ENCODE measurements at places on chromosomes 13 and 19. TPM values are rescaled to one million over a fixed set of nuclear protein-coding genes. Genes with fewer than 3 reads are reported as not detected.

- peaks cover 37% of the 10 kb centered on the region for H3K36me3 ChIP-seq
- peaks cover 41% of the 10 kb centered on the region for H3K4me1 ChIP-seq
Observed at GRCh38 chr19:17105556-17105955, 30.0 kb downstream of the MYO9B start.

- no peak overlapping the region for H3K4me3 ChIP-seq
- no peak overlapping the region for H3K27ac ChIP-seq
- DNase-seq, result no peak
- H3K36me3 ChIP-seq, result peaks cover 30% of the 10 kb centered on the region
- peaks cover 43% of the 10 kb centered on the region for H3K4me1 ChIP-seq
- H3K27me3 ChIP-seq, result no peaks in the 10 kb centered on the region
Observed at GRCh38 chr19:17107546-17108452, 32.2 kb downstream of the MYO9B start.

DNA sequence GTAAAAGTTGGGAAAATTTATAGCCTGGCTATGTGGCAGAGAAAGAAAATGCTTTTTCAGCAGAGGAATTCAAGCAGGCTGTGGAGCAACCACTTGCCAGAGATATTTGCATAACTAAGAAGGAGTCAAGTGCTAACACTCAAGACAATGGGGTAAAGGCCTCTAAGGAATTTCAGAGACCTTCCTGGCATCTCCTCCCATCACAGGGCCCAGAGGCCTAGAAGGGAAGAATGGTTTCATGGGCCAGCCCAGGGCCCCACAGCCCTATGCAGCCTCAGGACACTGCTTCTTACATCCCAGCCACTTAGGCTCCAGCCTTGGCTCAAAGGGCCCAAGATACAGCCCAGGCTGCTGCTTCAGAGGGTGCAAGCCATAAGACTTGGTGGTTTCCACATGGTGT is 14.3 kb downstream of the SLC15A1 start:
- no peak overlapping the region for H3K4me3 ChIP-seq
- H3K27ac ChIP-seq, result no peak overlapping the region
- no peaks in the 10 kb centered on the region for H3K4me1 ChIP-seq
- peaks cover 6% of the 10 kb centered on the region for H3K27me3 ChIP-seq
- no peaks in the 10 kb centered on the region for H3K36me3 ChIP-seq

- H3K27me3 ChIP-seq, result peaks cover 3% of the 10 kb centered on the region
- peak within 1 kb of the TSS; percentile 91 for H3K4me3 ChIP-seq
- H3K27ac ChIP-seq, result peak within 1 kb of the TSS; percentile 96
Observed at GRCh38 chr19:3480383-3481091, at the start of gene SMIM24. TSS of gene SMIM24 (minus strand) at chr19:3480525. CDS start at chr19:3480463, 62 bp downstream.

GRCh38 chr19:6044056-6044805 is 66.1 kb downstream of the RFX2 start:
- no peak overlapping the region for H3K4me3 ChIP-seq
- no peak for DNase-seq
- no peak overlapping the region for H3K27ac ChIP-seq
- no peaks in the 10 kb centered on the region for H3K27me3 ChIP-seq

DNA sequence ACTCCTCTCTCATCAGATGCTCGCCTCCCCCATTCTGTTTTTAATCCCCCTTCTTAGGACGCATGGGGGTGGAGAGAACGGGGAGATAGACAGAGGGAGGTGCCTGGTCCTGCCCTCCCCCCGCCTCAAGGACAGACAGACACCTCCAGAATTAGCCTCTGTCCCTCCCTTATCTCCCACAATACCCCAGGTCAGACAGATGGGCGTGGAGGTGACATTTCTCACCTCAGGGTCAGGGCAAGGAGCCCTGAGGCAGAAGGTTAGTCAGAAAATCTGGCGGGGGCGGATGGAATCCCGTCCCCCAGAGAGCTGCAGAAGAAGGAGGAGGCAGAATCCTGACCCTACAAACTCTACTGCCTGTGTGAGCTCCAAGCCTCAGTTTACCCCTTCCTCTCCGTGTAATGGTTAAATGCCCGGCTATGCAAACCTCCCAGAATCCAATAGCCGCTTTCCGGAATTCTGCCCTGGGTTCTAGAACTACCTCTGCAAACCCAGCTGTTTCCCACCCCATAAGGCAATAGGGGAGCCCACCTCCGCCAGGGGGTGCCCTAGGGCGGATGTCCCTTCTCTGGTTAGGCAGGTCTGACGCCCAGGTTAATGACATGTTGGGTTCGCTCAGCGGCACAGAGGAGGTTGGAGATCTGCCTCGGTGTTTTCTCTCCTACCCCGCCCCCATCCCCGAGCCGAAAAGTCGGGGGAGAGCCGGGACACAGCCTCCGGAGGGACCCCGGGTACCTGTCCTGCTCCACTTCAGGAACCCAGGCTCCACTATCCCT is 900 bp downstream of the PPP1R13L start:
- peaks cover 1% of the 10 kb centered on the region for H3K36me3 ChIP-seq
- H3K27ac ChIP-seq, result peak overlapping the region; percentile 12
- H3K4me3 ChIP-seq, result peak overlapping the region; percentile 96
- DNase-seq, result peak; percentile 89
- H3K27me3 ChIP-seq, result peaks cover 27% of the 10 kb centered on the region

Gene HTR2A
- not detected for total RNA-seq

Data from activated naive CD8-positive, alpha-beta T cell treated with anti-CD3 and anti-CD28 coated beads, Interleukin-2, amount 10 ng/mL, durations not matched to agents 7 days and 5 days (primary cell).